LoVo (cell line): ENCODE measurements at places on chromosomes 16 and 17.
A peak's percentile ranks its signal among the peaks of the same experiment; 100 is the strongest.

- DNase-seq: no peak
These were observed 33.8 kb upstream of the MAF start for GRCh38 chr16:79634298-79634697.

DNA sequence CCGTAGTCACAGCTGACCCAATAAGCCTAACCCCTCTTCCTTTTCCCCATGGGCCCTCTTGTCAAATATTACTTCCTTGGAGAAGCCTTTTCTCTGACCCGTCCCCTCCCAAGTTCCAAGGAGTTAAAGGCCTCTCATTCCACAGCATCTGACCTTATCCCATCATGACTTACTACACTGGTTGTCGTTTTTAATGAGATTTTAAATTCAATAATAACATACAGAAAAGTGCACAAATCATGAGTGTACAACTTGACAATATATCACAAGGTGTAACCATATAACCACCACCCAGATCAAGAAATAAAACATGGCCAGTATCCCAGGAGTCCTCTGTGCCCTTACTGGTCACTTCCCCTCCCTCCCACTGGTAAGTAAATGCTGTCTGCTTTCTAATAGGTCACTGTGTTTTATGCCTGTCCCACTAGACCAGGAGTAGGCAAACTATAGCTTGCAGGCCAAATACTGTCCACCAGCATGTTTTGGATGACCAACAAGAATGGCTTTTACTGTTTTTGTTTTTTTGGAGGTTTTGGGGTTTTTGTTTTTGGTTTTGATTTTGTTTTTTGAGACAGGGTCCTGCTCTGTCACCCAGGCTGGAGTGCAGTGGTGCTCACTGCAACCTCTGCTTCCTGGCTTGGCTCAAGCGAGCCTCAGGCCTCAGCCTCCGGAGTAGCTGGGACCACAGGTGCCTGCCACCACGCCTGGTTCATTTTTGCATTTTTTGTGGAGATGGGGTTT lies 1.2 kb upstream of the FDXR start:
- peak; percentile 24 for DNase-seq

GRCh38 chr16:49592546-49593423 lies 219.2 kb downstream of the C16orf78 start:
- DNase-seq: peak; percentile 33

GRCh38 chr17:68734187-68734900 lies 133.2 kb upstream of the FAM20A start:
- no peak for DNase-seq

DNA sequence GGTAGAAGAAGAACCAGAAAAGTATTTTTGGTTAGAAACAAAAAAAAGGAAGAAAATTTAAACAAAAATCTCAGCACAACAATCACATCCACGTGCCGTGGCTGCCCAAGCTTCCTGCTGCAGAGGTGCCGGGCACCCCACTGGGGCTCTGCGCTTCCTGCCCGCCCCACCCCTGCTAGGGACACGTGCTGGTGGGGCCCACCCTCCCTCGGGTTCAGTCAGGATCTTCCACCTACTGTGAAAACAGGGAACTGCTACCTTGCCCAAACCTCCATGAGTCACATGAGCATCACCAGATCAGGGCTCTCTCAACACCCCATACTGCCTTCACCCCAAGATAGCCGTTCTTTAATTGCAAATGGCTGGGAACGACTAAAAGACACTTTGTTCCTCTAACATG lies 24.4 kb upstream of the CYTH1 start:
- DNase-seq: no peak

- no peak for DNase-seq
These were observed 112.1 kb downstream of the UTP18 start for GRCh38 chr17:51372345-51373004.

GRCh38 chr16:71746442-71747046 lies 22.0 kb upstream of the PHLPP2 start:
- DNase-seq: peak; percentile 46

DNA sequence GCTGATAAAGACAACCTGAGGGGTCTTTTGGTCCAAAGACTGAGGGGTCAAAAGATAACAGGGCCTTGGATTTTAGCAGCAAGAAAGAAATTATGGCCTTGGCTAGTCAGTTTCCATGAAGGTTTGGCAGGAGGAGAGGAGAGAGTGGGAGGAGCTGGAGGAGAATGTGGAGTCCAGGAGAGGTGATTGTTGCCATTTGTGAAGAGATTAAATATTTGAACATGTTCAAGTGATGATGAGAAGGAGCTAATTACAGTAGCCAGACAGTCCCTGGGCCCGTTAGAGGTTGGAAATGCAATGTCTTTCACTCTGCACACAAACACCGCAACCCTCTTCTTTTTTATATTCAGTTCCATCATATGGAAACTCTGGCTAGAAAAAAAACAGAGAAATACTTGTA lies 68.6 kb downstream of the TNRC6C start:
- no peak for DNase-seq

DNA sequence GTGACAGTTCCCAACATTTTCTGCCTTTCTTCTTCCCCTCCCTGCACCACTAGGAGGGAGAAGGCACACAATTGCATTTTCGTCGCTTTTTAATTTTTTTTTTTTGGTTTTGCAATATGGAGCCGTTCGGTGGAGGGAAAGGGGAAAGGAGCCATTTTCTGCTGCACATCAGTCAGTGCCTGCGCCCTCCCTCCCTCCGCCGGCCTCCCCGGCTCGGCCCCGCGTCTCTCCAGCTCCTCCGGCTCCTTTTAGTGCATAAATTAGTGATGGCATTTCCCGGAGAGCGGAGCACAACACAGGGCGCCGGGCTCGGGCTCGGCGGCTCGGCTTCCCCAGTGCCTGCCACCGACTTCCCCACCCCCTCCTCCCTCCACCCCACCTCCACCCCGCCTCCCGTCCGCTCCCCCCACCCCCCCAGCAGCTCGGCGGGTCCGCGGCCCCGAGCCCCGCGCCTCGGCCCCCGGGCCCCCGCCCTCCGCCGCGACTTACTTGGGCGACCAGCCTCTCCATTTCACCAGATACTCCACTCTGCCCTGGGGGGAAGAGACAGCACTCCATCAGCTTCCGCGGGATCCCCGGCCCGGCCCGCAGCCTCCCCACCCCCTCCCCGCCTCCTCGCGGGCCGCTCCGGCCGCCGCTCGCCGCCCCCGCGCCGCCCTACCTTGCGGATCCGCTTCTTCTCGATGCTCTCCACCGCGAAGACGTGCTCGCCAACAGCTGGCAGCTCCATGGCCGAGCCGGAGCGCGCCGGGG lies 542 bp downstream of the CBX4 start:
- DNase-seq: no peak

- no peak for DNase-seq
These were observed 7.3 kb downstream of the MILR1 start for GRCh38 chr17:64455993-64456885.

DNA sequence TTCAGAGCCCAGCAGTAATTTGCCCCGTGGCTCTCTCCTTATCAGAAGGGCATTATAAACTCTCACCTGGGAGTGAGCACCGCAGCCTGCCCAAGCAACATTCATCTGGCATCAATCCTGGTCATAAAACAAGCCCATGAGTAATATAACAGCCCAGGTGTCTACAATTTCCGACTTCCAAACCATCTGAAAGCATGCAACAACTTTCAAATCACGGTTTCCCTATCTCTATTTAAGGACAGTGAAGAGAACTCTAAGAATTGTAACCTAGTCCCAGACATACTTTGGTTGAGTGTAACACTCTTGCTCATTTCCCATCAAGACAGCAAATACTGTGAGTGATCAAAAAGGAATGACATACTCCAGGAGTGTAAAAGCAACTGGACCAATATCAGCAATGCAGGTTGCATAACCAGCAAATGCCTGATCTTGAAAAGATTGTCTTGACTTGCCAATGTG lies 487.4 kb upstream of the SOX9 start:
- DNase-seq: peak; percentile 76

GRCh38 chr17:57556320-57556719 lies 188.8 kb downstream of the CCDC182 start:
- DNase-seq: no peak

GRCh38 chr17:3585826-3586225 lies 23.4 kb downstream of the TRPV1 start:
- no peak for DNase-seq

DNA sequence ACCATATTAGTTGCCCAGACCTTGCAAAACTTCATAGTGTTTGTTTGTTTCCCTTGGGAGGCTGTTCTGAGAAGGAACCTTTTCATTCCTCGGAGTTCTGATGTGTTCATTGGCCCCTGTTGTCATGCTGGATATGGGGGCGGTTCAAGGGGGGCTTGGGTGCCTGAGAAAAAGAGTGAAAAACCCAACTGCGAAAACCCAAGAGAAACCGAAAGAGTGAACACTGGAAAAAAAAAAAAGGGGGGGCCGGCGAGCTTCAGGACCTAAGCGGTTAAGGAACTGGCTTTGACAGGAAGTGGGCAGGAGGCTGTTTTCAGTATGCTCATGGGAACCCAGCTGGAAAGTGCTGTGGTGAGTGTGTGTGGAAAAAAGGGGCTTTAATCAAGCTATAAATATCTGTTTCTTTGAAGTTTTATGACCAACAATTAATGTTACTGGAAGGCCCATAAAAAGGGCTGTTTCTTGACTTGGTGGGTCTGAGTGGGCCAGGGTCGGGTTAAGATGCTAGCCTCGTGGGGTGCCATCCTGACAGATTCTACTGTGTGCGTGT lies 510.7 kb downstream of the MAF start:
- DNase-seq: no peak

DNA sequence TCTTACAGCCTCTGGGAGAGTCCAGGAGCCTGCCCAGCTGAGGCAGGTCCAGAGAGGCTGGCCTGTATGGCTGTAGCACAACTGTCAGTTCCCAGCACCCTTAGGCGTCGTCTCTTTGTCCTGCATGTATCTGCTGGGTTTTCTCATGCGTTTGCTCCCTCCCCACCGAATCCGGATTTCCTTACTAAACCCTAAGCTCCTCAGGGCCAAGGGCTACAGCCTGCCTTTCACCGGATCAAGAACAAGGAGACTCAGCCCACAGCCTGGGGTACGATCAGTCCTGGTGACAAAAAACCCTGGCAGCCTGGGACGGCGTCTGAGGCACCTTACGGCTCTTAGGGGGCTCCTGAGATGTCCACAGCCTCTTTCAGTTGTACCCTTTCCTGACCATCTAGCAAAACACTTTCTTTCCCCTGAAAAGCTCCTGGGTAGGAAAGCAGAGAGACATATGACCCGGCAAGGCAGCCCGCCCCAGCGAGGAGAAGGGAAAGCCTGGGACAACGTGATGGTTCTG lies 12.2 kb downstream of the HIC1 start:
- no peak for DNase-seq

- peak; percentile 8 for DNase-seq
These were observed 59.4 kb downstream of the NUP93 start for GRCh38 chr16:56789360-56789759.

DNA sequence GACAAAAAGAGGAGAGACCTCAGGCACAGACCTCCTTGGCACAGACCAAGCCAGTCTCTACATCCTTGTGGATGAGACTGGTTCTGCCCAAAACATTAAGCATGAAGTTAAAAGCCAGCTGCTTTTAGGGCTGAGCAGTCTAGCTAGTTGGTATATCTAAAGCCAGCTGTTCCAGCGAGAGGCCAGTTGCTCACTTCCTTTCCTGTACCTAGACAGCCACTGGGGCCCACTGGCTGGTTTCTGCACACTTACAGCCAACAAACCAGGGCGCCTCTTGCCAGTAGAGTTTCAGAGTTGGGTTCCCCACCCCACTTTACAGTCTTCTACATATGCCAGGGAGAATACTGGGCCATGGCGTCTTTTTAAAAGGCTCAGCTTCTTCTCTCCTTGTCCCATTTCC lies 242.4 kb downstream of the ZFHX3 start:
- no peak for DNase-seq
